Right ventricle myocardium superior (tissue), 1 donor: ENCODE measurements at places on chromosomes 11 and 22. TPM values are rescaled to one million over a fixed set of nuclear protein-coding genes. Genes with fewer than 3 reads are reported as not detected.

DNA sequence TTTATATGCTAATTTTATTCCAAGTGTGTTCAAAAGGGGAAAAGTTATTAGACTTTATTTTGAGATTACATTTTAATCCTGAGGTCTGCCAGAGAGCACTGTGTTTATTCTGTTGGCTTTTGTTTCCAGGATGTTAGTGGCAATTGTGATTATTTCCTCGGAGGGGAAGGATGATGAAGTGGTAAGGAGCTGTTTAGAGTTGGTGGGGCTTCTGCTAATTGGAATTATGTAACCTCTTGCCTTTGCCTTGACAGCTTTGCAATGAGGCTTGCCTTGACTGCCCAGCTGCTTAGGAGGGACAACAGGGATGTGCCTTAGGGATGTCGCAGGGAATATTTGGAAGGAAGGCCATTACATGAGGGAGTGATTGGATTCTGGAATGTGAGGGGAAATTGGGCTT is 89.7 kb upstream of the E2F8 start:
- no peak for DNase-seq

DNA sequence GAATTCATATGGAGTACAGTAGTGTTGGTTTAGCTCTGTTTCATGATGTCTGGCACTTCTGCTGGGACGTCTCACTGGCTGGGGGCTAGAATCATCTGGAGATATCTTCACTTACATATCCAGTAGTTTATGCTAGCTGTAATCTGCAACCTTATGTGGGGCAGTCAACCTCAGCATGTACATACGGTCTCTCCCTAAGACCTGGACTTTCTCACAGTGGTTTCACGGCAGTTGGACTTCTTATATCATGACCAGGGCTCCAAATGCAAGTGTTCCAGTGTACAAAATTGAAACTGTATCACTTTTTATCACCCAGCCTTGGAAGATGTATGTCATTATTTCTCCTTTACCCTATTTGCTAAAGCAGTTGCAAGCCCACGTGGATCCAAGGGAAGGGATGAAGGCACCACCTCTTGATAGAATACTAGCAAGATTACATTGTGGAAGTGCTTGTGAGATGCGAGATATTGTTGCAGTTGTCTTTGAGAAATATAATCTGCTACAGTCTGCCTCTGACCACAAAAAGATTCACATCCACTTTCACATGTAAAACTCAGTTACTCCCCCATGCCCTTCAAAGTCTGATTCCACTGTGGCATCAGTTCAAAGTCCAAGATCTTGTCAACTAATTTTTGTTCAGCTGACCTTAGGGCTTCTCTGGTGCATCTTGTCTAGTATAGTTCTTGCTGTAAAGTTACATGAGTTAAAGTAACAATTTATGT is 316.6 kb upstream of the NCAM1 start:
- no peak for DNase-seq

DNA sequence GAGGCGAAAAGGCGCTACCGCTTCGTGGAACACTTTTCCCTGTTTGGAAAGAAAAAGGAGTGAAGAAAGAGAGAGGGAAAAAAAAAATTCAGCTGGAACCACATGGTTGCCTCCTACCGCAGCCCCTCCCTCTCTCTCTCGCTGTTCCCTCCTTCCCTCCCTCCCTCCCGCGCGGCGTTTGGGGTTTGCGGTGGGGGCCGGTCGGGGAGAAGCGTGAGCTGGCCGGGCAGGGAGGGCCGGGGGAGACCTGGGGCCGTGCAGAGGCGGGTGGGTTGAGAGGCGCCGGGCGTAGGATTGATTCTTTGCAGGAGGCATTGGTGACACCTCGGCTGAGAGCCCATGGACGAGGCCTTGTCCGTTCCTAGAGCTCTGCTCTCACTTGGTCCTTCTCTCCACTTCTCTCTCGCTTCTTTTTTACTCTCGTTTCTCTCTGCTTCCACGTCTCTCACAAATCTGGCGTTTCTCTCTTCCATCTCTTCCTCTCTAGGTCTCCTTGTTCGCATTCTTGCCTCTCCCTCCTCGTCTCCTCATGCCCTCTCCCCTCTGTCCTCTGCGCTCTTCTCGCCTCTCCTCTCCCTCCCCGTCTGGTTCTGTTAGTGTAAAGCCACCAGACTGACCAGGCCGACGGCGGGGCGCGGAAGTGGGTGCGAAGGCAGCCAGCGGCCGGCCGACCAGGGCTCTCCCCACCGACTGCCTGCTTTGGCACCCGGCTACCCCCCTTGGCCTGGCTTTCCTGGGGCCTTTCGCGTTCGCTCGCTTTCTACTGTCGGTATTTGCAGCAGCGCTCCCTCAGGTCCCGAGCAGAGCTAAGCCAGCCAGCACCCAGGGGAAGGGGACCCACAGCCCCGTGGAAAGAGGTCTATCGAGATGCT is at the start of gene CLMP:
TSS of gene CLMP (minus strand) at position 61 of the 872 bp plus-strand sequence. CDS start 308 bp downstream, outside the sequence.
- DNase-seq: peak; percentile 61

GRCh38 chr22:49659281-49659923 is 168.3 kb downstream of the BRD1 start:
- DNase-seq: no peak

Gene SNX19
- 53.4 TPM for total RNA-seq

Gene NELL1
- total RNA-seq: not detected

Gene GAB2
- total RNA-seq: 14.9 TPM
